Activated CD4-positive, CD25-positive, alpha-beta regulatory T cell treated with anti-CD3 and anti-CD28 coated beads, Interleukin-2, amount 50 U/mL, for 16 hours (primary cell): ENCODE measurements at places on chromosomes 6 and 20.

DNA sequence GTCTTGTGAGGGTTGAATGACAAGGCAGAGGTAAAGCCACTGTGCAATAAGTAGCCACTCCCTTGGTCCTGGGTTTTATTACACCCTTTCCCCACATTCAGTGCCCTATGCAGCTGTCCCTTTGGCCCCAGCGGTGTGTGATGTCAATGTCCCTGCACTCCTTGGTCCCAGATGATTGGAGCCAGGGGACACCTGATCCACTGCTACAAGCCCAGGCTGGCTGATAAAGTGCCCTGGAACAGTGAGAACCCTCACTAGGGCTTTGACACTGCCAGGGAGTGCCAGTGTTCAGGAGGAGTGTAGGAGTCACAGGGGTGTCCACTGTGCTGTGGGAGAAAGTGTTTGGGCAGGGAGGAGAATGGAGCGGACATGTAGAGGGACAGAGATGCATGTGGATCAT lies 30.4 kb downstream of the GABRR1 start:
- no peak for DNase-seq

DNA sequence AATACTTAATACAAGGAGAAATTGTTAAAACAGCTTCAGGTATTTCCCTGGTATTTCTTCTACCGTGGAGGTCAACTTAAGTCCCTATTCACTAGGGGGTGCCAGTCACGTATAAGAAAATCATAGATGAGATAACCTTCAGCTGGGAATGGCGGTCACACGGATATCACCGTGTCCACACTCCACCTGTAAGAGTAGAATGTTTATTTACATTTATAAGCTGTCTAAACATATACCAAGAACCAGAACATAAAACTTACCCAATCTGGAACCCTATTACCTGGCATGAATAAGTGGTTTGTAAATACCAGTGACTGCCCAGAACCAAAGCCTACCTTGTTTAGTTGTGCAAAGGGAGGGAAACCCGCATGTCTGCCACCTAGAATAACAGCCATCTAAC lies 1.9 kb upstream of the ELOVL4 start:
- peak; percentile 14 for DNase-seq

GRCh38 chr6:168078175-168078942 lies 653 bp downstream of the FRMD1 start:
- no peak for DNase-seq

DNA sequence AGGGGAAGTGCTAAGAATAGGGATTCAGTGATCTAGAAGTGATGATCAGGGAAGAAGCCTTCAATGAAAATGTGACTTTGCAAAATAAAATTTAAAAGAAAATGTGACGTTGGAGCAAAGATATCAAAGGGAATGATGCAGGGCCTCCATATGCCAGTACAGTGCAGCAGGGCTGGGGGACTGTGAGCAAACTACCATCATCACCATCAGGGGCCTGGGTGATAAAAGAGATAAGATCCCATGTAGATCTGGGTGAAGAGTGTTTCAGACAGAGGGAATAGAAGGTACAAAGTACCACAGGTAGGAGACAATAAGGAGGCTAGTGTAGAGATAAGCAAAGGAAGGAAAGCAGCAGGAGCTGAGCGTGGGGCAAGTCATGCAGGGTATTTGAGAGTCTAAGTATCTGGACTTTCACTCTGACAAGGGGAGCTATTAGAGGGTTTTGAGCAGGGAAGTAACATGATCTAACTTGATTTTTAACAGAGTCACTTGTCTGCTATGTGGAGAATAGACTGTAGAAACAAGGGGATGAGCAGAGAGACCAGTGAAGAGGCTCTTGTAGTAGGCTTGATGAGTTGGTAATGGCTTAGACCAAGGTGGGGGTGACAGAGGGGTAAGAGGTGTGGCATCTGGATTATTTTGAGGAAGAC lies 295.6 kb downstream of the ZFAND3 start:
- no peak for DNase-seq

- DNase-seq = no peak
Observed at GRCh38 chr6:31851485-31851832, 11.2 kb downstream of the NEU1 start.

DNA sequence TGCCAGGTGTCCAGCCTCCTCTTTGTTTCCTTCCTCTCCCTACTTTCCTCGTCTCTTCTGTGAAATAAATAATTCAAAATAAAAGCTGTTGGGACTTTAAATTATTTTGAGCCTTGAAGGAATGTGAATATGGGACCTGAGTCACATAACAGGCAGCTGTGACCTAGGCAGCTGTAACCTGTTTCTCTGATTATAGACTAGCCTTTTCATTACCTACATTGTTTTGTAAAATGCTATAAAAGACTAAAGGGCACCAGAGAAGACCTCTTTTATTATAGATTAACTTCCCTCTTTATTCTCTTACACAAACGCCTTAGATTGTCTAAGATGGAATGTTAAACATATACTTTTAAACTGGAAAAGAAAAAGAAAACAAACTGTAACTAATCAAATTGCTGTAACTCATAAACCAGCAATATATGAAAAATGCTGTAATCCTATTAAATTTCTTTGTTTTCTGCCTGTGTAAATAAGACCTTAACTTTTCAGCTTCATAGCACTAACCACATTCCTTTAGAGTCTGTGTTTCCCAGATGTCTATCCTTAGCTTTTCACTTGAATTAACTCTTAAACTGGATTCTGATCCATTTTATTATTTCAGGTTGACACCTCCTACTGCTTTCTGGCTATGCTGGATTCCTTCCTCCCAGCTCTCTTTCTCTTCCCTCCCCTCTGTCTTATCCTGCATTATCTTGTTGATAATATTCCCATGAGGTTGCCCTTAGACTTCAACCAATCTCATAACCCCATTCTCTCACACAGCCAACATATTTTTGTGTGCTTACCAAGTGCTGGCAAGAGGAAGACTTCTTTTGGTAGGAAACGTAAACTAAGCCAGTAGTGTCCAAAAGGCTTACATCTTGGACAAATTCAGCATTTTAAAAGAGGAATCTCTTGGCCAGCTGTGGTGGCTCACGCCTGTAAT lies 69.2 kb downstream of the TPD52L1 start:
- no peak for DNase-seq

DNA sequence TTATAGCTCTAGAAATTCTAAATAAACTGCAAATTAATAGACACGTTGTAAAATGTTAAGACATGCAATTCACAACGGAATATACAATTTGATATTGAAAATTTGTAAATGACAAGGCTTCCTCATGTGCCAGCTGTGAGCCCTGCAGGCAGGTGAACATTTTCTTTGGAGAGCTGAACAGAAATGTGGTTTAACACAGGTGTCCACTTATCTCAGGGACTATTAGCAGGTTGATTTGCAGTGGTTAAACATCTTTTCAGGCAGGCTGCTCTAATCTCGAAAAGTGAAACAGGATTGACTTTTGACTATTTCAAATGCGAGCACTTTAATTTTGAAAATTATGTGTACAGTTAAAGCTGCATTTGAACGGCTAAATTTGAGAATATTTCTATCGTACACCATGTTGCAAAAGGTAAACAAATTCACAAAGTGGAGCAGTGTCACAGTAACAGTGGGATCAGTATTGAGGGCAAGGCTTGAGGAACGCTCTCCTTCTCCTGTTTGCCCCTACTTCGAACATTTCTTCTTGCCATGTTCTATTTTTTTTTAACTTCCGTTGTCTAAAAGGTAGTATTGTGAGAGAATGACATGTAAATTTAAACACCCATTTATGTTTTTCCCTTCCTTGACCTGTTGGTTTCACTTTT lies 210.8 kb downstream of the CDKAL1 start:
- DNase-seq = no peak

- DNase-seq = no peak
Observed at GRCh38 chr6:72551470-72551869, 70.4 kb upstream of the KCNQ5 start.

GRCh38 chr6:8195040-8195713 lies 92.8 kb upstream of the EEF1E1 start:
- no peak for DNase-seq

GRCh38 chr6:92125681-92126080 lies 1293.7 kb downstream of the EPHA7 start:
- DNase-seq = no peak

DNA sequence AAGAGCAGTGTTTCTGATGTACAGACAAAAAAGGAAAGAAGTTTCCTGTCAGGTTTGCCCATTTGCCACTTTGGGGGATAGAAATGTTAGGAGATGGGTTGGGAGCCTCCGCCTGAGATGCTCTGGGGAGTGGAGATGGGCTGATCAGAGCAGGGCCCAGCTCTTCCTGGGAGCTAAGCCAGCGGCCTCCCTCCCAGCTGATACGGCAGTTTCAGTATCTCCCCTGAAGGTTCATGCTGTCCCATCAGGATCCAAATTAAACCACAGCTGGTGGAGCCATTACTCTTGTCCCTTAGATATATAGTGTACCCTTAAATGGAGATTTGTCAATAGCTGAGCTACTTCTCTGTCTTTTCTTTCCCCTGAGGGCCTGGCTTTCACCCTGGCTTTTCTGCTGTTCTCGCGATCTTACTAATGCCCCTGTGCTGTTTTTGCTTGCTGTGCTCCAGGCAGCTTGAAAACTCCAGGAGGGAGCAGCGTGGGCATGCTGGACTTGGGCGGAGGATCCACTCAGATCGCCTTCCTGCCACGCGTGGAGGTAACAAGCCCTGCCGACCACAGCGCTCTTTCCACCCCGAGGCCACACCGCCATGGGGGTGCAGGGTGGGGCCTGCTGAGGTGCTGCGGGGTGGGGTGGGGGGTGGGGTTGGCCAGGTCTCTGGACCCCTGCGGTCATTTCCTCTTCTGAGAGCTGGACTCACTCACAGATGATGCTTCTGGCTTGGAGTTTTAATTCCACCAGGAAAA lies 20.9 kb downstream of the ENTPD6 start:
- DNase-seq = no peak

GRCh38 chr20:50815162-50815989 lies 20.5 kb downstream of the BCAS4 start:
- DNase-seq = no peak

GRCh38 chr6:53916804-53917463 lies 122.1 kb downstream of the LRRC1 start:
- DNase-seq = no peak

GRCh38 chr20:63903796-63904561 lies 9.1 kb downstream of the DNAJC5 start:
- DNase-seq = no peak

DNA sequence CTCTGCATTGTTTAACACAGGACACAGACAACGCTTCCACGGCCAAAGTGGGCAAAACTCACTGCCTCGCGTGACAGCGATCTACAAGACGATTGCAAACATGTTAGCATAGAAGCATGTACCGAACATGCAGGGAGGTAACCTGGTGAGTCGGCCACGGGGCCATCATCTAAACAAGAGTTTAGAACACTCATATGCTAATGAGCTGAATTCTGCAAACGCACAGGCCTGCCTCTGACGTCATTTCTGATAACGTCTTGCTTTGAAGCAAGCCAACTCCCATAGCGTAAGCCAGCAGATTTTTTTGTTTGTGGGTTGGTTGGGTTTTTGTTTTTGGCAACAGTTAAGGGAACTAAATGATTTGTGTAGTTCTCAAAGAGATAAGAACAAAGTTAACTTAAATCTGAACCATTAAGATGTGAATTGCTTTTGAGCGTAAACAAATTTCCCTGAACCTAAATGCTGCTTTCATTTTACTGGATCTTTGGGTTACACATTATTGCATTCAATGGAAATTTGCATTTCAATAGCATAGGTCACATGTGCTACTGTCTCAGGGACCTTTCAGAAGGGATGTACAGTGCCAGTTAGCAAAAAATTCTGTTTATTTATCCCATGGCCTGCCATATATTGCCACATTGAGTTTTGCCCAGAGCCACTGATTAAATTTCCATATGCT lies 184.5 kb upstream of the PDE10A start:
- no peak for DNase-seq

- DNase-seq = no peak
Observed at GRCh38 chr20:36298061-36298460, 8.1 kb upstream of the DLGAP4 start.

DNA sequence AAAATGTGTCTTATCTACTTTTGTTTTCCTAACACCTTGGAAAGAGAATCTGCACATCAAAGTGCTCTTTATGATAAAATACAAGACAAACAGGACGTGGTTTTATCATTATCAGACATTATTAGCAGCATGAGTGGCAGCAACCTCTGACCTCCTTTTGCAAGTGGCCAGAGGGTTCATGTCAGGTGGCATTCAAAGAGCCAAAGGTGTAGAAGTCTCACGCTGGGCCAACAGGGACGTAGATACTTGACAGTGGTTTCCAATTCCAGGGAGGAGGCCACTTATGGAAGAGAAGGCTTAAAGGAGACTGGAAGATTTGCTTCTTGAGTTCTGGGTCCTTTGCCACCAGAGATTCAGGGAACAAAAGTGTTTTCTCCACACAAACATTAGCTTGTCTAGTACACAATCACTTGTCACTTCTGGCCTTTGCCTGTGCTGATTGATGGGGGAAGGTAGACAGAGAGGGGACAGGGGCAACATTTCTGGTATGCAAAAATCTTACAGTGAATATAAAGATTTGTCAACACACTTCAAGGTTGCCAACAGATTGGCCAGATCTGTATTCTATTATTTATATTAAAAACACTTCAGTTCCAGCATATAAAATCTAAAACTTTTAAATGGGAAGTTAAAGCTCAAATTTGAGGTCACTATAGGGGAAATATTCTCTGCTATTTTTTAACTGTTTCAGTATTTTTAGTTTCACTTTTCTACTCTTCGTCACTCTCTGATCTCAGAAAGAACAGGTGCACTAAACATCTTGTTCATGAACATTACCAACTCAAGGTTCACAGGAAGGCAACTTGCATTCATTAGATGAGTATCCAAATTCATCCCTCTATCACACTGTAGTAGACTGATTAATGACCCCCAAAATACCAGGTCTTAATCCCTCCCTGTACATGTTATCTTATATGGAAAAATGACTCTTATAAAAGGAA lies 52.1 kb upstream of the FBXO30 start:
- DNase-seq = no peak

DNA sequence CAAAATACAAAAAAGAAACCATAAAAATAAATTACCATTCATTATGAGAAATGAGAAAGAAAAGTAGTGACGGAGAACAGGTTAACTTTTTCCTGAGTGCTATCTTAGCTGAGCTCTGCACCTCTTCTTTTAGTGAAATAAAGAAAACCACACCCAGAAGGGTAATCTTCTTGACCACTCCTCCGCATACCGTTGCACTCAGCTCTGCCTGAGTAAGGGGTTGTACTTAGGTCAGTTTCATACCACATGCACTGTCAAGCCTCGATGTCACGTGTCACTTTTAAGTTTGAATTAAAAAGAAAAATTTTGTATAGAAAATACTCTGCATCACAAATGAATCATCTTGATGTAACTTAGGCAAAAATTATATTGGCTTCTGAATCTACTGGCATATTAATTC lies 2.8 kb downstream of the EZR start:
- DNase-seq = no peak
